CD4-positive, alpha-beta T cell treated with Interleukin-1 beta for 1 hour (primary cell): ENCODE measurements at places on chromosomes 3 and 15.

- DNase-seq, result no peak
Observed at GRCh38 chr15:78838489-78838888, 27.2 kb upstream of the ADAMTS7 start.

GRCh38 chr3:22594990-22595389, 608.1 kb upstream of the UBE2E2 start:
- DNase-seq, result no peak

GRCh38 chr15:73700041-73700842, 16.1 kb downstream of the CD276 start:
- DNase-seq, result peak; percentile 76

DNA sequence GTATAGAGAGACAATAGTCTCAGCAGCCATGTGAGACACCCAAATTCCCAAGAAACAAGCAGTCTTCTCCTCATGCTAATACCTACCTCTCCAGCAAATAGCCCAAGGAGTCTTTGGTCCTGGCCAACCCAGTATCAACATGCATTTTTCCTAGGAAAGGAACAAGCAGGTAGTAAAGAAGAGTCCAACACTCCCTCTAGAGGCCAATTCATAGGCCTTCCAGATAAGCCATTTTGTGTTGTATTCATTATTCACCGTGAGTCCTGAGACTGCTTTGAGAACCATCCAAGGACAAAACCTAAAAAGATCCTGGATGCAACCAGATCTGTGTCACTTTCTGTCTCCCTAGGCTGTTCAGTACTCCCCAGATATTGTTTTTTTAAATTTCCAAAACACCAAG, 63.6 kb upstream of the SNTN start:
- no peak for DNase-seq

GRCh38 chr15:31045606-31046005, 54.2 kb upstream of the MTMR10 start:
- no peak for DNase-seq
